ENCODE measurements at places on chromosomes 13 and 19.
A peak's percentile ranks its signal among the peaks of the same experiment; 100 is the strongest.

- no peak for DNase-seq
These were observed 38.5 kb downstream of the SOX21 start for GRCh38 chr13:94673851-94674250.

DNA sequence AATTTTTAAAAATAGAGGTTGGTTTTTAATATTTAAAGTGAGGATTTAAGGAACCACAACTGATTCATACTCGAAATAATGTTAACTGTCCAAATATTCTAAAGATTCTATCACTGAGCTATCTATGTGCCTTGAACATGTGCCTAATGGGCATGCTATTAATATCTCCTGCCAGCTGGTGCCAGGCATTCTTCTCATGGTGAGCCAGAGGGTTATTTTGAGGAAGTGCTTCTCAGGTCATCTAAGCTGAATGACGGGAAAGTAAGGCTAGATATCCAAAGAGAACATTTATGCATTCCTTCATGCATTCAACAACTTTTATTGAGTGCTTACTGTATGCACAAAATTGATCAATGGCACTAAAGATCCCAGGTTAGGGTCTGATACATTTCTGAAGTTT is 138.2 kb downstream of the PIBF1 start:
- DNase-seq: no peak

- no peak for DNase-seq
These were observed 5.6 kb downstream of the C19orf81 start for GRCh38 chr19:50654882-50655281.

- DNase-seq: no peak
These were observed 5.0 kb downstream of the XRCC1 start for GRCh38 chr19:43570174-43570791.

DNA sequence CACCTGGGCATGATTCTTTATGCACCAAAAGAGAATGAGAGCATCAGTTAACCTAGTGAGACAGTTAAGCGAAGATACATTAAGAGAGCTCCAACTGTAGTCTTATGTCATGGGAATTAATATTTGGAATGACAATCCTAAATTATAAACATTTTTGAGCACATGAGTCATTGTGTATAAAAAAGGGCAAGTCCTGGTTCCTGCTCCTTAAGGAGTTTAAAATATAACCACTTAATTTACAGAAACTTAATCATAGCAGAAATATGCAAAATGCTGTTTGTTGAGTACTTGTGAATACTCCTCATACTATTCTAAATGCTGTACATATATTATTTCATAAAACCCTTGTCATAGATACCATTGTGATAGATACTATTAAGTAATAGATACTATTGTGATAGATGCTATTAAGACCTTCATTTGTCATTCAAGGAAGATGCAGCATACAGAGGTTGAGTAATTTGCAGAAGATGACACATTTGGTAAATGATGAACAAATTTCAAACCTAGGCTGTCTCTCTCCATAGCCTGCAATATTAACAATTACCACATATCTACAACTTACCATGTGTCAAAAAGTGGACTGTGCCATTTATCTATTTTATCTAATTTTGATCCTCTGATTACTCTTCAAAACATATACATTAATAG is 301.0 kb downstream of the TBC1D4 start:
- DNase-seq: no peak

GRCh38 chr13:33757713-33758112 is 60.2 kb upstream of the RFC3 start:
- no peak for DNase-seq

GRCh38 chr13:28392896-28393505 is 101.9 kb downstream of the FLT1 start:
- DNase-seq: no peak

DNA sequence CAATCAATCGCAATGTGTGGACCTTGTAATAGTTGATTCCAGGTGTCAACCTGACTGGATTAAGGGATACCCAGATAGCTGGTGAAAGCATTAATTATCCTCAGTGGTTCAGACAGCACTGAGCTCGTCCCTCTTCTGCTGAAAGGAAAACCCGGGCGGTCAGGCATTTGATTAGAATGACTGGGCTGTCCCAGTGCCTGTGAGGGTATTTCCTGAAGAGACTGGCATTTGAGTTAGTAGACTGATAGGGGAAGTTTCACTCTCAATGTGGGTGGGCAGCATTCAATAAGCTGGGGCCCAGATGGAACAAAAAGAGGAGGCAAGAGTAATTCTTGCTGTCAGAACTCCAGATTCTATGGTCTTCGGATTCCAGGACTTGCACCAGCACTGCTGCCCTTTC is 31.9 kb downstream of the KPNA3 start:
- DNase-seq: no peak

- no peak for DNase-seq
These were observed 18.6 kb downstream of the GRIK5 start for GRCh38 chr19:42051166-42052115.

DNA sequence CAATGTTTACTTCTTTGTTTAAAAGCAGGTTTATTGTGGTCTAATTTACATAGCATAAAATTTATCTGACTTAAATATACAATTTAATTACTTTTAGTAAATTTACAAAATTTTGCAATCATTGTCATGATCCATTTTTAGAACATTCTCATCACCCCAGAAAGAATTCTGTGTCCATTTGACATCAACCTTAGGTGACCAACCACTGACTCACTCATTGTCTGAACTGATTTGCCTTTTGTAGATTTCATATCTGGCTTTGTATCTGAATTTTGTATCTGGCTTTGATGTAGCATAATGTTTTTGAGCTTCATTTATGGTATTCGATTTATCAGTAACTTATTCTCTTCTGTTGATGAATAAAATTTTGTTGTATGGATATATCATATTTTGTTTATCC is 40.4 kb downstream of the EDNRB start:
- no peak for DNase-seq

DNA sequence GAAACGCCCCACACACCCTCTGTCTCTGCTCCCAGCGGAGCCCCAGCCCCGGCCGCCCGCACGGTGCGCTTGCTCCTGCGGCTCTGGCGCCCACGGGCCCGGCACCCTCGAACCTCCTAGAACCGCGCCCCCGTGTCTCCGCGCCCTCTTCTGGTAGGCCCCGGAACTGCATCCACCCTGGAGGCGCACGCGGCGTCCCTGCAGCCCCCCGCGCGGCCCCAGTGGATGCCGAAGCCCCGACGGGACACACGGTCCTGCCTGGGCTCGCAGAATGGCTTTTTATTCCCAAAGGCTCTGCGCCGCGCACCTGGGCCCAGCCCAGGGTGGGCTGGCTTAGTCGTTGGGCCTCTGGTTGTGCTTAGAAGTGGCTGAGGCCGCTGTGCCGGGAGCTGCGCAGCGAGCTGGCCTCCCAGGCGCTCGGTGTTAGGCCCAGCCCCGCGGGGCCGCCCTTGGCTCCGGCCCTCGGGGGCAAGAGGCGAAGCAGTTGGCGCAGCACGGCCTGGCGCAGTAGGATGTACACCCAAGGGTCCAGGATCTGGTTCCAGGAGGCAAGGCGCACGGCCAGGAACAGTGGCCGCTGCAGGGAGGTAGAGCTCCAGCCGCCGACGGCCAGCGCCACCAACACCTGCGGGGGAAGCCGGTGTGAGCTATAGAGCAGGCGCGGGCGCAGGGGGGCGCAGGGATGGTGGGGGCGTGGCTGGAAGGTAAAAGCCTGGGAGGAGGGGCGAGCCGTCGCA is 2.8 kb downstream of the PTGER1 start:
- DNase-seq: peak; percentile 68

DNA sequence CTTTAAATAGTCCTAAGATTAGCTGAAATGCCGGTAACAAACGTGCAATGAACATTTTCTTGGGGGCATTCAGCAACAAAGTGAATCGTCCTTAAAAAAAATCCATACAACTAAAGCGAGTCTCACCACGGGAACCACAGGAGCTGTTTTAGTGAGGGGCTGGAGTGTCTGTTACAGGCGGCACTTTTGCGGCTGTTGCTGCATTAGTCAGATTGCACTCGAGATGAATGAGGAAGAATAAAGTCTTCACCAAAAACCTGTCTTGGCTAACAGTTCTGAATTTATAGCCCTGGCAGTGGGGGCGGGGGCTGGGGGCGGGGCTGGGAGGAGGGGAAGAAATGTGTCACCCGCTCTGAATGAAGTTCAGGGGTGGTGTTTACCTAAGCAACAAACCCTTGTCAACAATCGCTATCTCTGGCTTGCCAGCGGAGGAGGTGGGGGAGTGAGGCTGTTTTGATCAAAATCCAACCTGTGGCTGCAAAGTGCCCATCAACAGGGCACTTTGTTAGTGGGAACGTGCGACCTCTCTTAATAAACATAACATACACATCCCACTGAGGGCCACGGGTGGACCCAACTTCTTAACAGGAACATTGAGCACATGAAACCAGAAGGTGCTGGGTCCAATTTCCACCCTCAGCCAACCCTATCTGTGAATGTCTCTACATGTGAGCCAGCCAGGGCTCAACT is 44.5 kb downstream of the RFX2 start:
- DNase-seq: no peak

- DNase-seq: no peak
These were observed 87.7 kb downstream of the SGCG start for GRCh38 chr13:23268441-23268840.

DNA sequence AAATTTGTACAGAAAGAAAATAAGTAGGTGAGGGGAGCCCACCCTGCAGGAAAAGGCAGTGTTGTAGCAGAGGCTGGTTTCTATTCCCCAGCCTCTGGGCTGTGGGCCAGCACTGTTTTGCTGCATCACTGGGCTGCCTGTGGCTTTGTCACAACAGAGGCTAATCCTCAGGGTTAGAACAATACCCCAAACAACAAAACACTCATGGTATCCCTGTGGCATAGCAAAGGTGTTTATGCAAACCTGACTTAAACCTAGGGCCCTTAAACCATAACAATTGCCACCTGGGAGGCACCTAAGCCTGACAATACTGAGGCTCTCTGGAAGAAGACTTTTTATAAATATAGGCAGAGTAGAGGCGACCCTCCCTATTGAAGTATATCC is 314.7 kb downstream of the OLFM4 start:
- no peak for DNase-seq

- DNase-seq: no peak
These were observed 32.4 kb downstream of the RASA3 start for GRCh38 chr13:114099918-114100445.

DNA sequence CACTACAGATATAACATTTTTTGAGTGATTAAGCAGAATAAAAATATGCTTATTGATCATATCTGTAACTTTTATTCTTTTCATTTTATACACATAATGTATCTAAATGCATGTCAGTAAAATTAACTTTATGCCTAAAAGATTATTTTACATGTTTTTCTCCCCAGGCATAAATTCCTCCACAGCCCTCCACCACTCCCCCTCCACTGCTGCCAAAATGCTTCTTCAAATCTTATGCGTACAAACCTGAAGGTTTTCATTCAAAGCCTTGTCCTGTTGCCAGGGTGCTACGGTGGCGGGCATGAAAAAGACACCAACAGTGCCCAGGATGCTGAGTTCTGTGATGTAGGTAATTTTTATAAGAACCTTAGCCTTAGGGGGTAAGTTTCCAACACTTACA is 52.9 kb downstream of the PARP4 start:
- DNase-seq: no peak

DNA sequence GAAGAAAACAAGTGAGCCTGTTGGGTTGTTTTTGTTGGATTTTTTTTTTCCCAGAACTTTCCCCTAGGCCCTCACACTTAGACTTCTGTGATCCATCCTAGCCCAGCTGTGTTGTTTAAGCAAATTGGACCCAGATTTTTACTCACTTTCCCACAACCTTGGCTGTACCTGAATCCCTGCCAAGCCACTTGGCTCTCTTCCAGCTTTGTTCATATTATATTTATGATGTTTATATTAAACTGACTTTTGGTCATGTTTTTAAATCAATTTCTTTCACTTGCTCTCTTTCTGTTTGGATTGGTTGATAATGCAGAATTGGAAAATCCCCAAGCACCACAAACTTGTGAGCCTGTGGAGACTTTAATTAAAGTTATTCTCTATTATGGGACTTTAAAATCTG is 16.6 kb downstream of the OLFM4 start:
- no peak for DNase-seq

DNA sequence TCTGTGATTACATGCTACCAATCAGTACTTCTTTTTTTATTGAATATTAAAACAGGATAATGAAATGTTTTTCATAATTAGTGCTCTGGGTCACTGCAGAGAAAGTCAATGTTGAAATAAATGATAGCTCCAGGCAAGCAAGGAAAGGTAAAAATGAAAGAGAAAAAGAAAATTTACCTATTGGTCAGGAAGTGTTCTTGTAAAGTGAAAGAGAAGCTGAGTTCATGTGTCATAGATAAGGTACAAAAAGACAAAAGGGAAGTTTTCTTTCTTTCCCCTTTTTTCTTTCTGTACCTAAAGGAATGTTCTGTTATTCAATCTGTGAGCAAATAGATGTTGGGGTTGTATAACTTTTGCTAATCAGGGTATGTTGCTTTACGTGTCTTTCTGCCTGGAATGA is 197.0 kb downstream of the PCDH9 start:
- DNase-seq: no peak
